Right hindlimb (tissue), 1 donor: ENCODE measurements at places on chromosomes 5 and 9.

DNA sequence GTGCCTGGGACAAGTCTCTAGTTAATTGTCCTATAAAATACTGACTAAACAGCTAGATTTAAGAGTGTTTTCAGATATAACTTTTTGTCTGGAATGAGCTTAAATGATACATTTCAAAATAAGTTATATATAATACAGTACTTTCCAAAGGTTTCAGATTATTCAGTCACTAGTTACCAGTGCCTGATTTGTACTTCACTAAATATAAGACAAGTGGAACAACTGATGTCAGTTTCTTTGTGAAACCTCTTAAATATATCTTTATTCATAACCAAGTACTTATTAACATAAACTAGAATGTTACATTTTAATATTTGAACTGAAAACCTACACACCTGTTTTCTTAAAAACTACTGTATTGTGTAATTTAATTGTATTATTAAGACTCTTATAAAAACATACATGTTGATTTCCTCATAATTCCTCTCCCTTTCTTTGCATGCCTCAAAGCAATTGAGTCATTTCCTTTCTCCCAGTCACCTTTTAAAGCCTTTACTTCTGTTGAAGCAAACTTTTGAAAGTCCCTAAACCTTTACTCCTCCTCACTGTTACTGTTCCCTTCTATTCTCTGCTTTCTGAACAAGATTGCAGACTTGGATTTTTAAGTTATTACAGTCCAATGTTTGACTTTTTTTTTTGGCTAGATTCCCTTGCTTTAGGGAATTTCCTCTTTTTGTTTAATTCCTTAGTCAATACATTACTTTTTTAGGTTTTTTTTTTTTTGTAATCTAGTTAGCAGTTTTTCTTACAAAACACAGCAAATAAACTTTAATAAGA lies 8.7 kb upstream of the SEMA6A start:
- no peak for DNase-seq

GRCh38 chr9:111413996-111414395 lies 70.2 kb downstream of the ECPAS start:
- no peak for DNase-seq

- DNase-seq: no peak
Measured at GRCh38 chr5:146745931-146746577, 132.5 kb downstream of the PPP2R2B start.

GRCh38 chr5:40775846-40776657 lies 20.3 kb upstream of the TTC33 start:
- no peak for DNase-seq

- no peak for DNase-seq
Measured at GRCh38 chr5:171913987-171914273, 92.5 kb downstream of the FBXW11 start.

- DNase-seq: no peak
Measured at GRCh38 chr5:103450333-103451061, 112.1 kb downstream of the NUDT12 start.

- no peak for DNase-seq
Measured at GRCh38 chr9:116475201-116475600, 211.9 kb upstream of the TRIM32 start.

DNA sequence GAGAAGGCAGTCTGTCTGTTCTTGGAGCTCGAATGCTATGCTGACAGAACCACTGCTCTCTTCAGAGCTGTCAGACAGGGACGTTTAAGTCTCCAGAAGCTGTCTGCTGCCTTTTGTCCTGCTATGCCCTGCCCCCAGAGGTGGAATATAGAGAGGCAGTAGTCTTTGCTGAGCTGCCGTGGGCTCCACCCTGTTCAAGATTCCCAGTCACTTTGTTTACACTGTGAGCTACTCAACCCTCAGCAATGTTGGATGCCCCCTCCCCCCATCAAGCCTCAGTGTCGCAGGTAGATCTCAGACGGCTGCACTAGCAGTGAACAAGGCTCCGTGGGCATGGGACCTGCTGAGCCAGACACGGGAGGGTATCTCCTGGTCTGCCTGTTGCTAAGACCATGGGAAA lies 344.2 kb downstream of the TMEM161B start:
- DNase-seq: no peak

- peak; percentile 65 for DNase-seq
Measured at GRCh38 chr9:132185073-132186009, 23.5 kb downstream of the NTNG2 start.

GRCh38 chr9:100600521-100601079 lies 22.7 kb downstream of the CAVIN4 start:
- DNase-seq: peak; percentile 61

DNA sequence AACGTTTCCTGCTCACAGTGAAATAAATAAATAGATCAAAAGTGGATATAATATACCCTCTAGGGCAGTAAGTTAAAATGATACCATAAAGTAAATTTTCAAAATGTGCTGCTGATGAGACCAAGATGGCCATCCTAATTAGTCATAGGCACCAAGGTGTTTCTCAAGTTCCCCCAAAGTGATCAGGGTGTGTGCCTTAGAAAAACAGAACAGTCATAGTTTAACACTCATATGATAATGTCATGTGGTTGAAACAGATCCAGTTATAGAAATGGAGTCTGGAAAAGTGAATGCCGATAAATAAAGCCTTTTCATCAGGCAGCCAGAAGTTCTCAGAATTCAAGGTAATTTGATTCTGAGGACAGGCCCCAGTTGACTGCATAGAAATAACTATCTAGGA lies 161.5 kb upstream of the CDKN2B start:
- no peak for DNase-seq

DNA sequence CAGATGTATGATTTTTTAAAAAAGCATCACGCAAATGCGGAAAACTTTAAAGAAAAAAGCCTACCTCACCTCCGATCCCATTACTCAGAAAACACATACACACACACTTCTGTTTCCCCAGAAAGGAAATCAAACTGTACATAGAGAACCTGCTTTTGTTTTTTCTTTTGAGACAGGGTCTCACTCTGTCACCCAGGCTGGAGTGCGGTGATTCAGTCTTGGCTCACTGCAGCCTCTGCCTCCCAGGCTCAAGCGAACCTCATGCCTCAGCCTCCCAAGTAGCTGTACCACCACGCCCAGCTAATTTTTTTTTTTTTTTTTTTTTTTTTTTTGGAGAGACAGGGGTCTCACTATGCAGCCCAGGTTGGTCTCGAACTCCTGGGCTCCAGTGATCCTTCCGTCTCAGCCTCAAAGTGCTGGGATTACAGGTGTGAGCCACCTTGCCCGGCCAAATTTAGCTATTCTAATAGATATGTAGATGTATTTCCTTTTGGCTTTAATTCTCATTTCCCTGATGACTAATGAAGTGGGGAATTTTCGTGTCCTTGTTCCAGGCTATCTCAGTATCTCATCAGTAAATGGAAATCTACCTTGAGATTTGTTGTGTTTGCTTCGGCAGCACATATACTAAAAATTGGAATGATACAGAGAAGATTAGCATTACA lies 25.7 kb upstream of the EEIG1 start:
- no peak for DNase-seq

DNA sequence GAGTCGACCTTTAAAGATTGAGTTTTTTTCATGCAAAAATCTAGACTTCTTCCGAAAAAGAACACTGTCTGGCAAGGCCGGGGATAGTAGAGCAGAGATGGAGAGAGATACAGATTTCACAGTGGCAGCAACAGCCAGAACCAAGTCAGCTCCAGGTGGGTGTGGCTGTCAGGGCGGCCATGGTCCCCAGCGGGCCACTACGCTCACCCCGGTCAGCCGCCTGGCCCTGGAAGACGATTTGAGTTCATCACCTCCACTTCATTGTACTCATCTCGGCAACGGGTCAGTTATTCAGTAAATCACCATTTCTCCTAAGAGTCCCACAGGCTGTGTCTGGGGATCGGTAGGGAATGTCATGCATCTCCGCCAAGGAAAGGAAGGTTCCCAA lies 53.0 kb downstream of the ZNF354C start:
- no peak for DNase-seq

DNA sequence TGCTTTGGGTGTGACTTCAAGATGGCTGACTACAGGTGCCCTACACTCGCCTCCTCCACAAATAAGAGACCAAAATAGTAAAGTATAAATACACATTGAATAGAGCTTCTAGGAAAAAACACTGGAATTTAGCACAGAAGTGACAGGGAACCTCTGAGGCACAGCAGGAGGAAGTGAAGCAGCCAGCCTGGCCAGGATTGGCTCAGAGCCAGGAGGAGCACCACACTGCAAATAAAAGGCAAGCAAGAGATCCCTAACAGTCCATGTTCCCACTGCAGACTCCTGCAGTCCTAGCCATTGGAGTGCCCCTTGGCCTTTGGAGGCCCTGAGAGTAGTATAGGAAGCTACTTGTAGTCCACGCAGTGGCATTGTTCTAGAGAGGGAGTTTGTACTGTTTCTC lies 186.7 kb upstream of the TLX3 start:
- no peak for DNase-seq

DNA sequence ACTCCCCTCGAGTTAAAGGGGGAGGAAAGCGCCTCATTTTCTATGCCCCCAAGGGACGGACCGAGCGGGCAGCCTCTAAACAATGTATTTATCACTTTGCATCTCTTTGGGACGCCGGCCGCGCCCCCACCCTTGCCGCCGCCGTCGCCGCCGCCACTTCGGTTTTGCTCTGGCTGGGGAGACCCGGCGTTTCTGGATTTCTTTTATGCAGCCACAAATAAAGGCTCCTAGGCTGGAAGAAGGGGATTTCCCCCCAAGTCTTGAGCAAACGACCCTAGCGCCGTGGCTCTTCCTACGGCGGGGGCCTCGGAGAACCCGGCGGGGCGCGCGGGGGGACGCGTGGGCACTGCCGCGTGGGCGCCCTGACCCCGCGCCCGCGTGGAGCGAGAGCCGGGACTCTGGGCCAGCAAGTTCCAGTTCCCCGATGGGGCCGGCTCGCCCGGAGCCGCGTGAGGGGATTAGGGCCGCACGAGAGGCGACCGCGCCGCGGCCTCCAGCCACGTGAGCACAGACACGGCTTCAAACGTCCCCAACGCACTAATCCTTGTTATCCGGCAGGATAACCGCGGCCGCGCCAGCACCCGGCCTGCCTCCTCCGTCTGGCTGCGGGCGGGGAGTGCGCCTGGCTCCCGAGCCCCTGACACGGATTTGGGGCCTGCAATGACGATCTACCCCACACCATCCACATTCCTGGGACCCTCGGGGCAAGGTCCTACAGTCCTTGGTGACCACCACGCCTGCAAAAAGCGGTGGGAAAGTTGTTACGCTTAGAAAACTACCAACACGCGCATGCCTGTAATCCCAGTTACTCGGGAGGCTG lies 7.9 kb upstream of the NEUROG1 start:
- DNase-seq: no peak

DNA sequence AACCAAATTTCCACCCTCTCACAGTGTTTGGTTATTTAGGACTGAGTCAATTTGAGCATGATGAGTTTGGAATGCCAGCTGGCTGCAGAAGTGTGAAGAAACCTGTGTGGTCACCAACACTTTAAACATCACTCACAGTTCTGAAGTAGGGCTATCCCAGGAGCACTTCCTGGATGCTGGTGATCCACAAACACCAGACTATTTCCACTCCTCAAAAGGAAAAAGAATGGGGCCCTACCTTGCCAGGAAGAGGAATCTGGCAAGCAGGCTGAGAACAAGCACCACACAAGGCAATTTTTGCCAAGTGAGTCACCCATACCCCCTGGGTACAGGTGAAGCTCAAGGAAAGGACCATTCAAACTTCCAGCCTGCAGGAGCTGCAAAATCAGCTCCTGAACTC lies 294.2 kb upstream of the PTGER4 start:
- no peak for DNase-seq

GRCh38 chr5:35026941-35027340 lies 20.8 kb downstream of the AGXT2 start:
- DNase-seq: no peak

DNA sequence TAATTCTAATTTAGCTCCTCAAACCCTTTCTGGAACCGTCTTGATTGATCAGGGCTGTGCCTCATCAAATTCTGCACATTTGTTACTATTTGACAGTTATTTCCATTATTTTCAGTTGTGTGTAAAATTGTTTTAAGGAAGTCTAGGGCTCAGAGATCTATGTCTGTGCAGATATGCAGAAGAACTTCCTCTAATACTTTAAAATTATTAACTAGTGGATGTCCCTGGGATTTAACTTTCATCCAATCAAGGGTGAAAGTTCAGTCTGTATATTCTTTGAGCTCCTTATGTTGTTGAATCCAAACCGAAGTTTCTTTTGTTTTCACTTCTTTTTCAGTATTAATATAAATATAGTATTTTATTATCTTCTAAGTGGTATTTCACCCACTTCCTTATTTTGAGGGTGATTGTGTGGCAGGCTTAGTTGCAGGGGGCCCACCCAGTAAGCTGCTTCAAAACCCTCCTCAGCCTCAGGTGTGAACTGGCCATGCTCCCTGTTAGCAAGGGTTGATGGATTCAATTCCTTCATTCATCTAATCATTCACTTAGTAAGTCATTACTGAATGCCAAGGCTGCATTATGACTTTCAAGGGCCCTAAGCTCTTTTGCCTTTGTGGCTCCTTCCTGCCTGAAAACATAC lies 2.1 kb upstream of the CAMLG start:
- no peak for DNase-seq

DNA sequence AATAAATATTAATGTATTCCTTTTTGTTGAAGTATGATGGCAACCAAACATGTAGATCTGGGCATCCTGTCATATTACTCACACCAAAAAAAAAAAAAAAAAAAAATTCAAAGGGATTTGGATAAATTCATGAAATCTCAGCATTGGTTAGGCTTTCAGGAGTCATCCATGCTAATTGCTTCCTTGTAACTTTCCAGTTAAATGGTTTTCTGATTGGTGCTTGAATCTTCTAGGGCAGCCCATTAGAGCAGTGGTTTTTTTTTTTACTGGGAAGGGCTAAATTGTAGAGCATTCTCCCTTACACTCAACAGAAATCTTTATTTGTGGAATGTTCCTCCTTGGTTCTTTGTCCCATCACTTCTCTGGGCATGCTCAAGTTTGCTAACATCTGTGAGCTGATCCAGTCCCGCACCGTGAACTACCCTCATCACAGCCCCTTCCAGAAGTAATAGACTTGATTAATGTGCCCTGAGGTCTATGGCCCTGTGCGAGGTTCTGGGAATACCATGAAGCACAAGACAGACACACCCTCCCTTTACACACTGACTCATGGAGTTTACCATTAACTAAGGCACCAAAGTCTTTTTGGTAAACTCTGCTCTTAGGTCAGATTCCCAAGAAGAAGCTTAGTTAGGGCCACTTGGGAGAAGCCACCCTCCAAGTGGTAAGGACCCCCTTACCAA lies 56.0 kb downstream of the RGS3 start:
- DNase-seq: no peak

- no peak for DNase-seq
Measured at GRCh38 chr5:145971108-145971507, 34.7 kb downstream of the SH3RF2 start.
